ENCODE measurements at places on chromosomes 16 and 17.
A peak's percentile ranks its signal among the peaks of the same experiment; 100 is the strongest.

DNA sequence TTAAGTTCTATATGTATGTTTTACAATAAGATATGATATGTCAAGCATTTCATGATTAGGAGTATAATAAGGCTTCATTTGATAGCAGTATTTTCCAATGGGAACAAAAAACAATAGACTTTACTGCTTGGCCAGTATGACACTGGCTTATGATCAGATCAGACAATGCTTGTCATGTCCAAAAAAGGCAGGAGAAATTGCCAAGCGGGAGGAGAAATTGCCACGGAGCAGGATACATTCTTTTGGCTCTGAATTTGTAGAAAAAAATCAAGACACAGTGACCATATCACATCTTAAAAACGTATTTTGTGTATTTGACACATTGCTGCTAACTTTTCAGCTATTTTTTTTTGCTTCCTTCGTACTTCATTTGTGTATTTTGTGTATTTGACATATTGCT is 404.1 kb downstream of the CNTNAP4 start:
- no peak for DNase-seq

DNA sequence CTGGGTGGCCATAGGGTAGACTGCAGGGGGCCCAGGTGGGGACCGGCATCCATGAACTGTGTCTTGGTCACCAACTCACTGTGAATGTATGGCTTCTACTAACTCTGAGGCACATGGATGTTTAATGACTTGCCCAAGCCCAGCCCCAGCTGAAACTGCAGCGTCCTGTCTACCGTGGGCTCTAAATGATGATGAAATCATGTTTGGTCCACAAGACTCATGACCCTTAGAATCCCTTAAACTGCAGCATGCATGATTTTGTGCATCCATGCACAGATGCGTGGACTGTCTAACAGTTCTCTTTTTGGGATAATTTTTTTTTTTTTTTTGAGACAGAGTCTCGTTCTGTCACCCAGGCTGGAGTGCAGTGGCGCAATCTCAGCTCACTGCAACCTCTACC is 32.4 kb upstream of the CREBBP start:
- DNase-seq: no peak

- no peak for DNase-seq
Observed at GRCh38 chr16:2825906-2826305, 4.2 kb upstream of the ZG16B start.

GRCh38 chr17:39664581-39665561 is at the start of gene TCAP:
TSS of gene TCAP (plus strand) at chr17:39665349. CDS start at chr17:39665360, 11 bp downstream.
- no peak for DNase-seq

DNA sequence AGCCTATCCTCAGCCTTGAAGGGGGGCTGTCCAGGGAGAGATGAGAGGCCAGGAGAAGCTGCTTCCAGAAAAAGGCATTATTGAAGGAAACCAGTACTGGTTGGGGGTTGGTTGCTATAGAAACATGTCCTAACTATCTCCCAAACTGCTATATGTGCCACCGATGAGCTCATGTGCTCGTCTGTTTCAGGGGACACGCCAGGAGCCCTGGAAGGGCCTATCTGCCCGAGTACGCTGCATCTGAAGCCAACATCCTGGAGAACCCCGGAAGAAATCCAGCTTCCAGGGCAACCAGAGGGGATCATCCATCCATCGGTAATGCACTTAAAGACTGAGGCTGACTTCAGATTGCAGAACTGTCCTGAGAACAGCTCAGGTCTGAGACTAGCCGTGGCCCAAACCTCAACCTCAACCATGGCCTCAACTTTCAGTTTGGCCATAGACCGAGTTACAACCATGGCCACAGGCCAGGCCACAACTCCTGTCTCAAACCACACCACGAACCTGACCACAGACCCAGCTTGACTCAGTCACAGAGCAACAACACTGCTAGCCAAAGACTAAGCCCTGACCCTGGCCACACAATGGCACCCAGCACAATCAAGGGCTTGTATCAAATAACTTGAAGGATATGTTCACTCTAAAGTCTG is 10.2 kb downstream of the PITPNM3 start:
- no peak for DNase-seq

DNA sequence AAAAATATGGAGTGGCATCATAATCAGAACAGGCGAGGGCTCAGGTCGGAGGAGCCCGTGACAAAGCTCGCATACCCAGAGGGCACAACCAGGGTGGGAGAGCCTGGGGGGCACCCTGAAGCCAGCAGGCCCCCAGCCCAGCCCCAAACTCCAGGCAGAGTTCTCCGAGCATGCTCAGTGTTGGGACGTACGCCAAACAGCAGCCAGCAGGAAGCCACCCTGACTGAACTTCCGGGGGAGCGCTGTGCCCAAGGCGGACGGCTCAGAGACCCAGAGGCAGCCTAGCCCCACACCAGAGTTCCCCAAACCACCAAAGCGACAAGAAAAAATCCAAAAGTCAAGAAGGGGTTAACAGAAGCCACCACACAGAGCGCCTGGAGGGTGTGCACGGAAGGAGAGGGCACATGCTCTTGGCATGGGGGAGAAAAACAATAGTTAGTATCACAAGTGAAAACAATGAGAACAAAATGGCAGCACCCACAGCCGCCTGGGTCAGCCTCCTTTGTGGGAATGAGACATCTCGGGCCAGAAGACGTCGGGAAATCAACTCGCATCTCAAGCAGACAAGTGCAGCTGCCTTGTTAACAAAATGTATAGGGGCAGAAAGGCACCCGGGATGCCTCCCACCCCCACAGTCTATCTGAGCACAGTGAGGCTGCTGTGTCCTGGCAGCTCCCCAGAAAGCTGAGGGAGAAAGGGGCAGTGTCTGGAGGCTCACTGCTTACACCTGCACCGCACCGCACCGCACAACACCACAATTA is 11.9 kb downstream of the EXOC7 start:
- no peak for DNase-seq

- DNase-seq: no peak
Observed at GRCh38 chr17:77827039-77827438, 131.5 kb upstream of the TNRC6C start.

GRCh38 chr17:77716289-77716926 is 242.1 kb upstream of the TNRC6C start:
- DNase-seq: no peak

- no peak for DNase-seq
Observed at GRCh38 chr17:31453896-31454295, 62.4 kb downstream of the RAB11FIP4 start.

- no peak for DNase-seq
Observed at GRCh38 chr17:11094331-11094730, 146.7 kb upstream of the SHISA6 start.

- no peak for DNase-seq
Observed at GRCh38 chr16:75385507-75386152, 47.7 kb downstream of the CFDP1 start.

DNA sequence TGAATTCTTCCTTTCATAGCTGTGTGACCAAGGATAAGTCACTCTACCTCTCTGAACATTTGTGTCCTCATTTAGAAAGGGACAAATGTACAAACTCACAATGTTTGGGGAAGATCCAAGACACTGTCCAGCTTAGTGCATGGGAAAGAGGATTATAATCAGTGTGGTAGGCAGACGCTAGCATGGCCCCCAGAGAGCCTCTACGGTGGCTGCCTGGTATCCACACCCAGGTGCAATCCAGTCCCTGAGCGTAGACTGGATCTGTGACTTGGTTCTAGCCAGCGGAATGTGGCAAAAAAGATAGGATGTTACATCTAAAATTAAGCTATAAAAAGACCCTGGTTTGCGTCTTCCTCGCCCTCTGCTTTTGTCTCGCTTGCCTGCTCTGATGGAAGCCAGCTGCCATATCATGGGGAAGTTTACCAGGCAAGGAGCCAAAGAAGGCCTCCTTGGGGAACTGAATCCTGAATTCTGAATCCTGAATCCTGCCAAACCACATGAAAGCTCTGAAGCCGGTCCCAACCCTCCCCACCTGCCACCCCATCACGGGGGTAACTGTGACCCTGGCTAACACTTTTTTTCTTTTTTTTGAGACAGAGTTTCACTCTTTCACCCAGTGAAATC is 51.7 kb downstream of the PLXDC1 start:
- no peak for DNase-seq

DNA sequence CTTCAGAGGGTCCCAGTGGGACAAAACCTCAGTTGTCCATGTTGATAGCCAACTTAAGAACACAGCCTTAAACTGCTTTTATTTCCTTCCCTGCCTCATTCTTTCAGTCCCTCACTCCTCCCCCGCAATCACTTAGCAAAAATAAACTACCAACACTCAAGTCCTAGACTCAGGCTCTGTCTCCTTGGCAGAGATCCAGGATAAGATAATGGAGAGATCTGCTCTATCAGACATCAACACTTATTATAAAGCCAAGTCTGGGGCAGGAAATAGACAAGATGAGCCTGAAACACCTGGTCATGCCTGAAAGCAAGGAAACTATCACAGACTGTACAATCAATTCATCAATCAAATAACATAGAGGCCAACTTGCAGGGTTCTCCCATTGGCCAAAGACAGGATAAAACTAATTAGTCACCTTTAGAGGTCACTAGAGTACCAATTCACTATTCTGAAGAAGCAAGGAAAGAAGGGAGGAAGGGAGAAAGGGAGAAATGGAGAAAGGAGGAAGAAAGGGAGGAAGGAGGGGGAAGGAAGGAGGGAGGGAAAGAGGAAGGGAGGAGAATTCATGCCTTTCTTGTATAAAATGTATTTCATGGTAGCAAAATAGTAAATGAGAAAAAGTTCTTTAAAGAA is 15.7 kb downstream of the HYDIN start:
- DNase-seq: peak; percentile 8

GRCh38 chr17:65147955-65148354 is 10.8 kb downstream of the RGS9 start:
- no peak for DNase-seq

- DNase-seq: no peak
Observed at GRCh38 chr17:63700528-63701455, 867 bp upstream of the LIMD2 start.

GRCh38 chr16:86975445-86975844 is 341.7 kb downstream of the C16orf95 start:
- DNase-seq: no peak

GRCh38 chr16:87615621-87616041 is 13.3 kb downstream of the JPH3 start:
- DNase-seq: no peak

GRCh38 chr17:27529230-27529796 is 73.1 kb downstream of the KSR1 start:
- DNase-seq: no peak

DNA sequence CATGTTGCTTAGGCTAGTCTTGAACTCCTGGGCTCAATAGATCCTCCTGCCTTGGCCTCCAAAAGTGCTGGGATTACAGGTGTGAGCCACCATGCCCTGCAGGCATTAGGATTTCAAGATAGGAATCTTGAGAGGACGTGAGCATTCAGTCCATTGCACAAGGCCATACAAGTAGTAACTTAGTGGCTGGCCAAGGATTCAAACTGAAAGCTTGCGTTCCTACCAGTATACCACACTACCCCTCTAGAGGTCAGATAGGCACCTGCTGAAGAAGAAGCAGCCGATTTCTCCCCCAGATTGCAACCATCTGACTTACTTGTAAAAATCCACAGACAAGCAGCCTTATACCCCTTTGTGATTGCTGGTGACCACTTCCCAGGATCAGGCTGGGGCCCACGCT is 80.9 kb downstream of the CACNG3 start:
- DNase-seq: no peak

- DNase-seq: peak; percentile 55
Observed at GRCh38 chr17:75909812-75910274, 5.2 kb upstream of the MRPL38 start.

DNA sequence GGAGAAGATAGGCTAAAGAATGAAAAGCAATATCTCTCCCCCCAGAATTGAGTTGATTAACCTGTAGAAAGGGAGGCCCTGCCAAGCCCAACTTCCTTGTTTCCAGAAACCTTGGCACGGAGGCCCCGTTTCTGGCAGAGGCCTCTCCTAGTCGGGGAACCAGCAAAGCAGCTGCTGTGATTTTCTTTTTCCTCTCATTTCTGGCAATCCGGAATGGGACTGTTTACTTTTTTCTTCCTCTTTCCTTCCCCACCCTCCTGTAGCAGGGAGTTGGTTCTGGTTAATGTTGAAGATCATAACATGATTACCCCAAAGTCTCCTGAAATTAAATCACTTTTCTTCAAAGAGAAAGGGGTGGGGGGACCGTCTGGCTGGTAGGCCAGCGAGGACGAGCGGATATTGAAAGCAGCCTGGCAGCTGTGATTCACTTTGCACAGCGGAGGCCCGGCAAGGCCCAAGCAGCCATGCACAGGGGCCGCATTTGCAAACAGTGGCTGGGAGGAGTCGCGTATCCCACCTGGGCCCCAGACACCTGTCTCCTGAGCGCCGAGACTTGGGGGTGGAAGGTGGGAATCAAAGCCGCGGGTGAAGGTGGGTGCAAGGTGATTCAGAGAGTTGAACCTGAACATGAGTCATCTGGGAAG is 51.5 kb downstream of the NTN1 start:
- DNase-seq: no peak

- DNase-seq: no peak
Observed at GRCh38 chr17:28911411-28912045, 8.6 kb upstream of the DHRS13 start.

DNA sequence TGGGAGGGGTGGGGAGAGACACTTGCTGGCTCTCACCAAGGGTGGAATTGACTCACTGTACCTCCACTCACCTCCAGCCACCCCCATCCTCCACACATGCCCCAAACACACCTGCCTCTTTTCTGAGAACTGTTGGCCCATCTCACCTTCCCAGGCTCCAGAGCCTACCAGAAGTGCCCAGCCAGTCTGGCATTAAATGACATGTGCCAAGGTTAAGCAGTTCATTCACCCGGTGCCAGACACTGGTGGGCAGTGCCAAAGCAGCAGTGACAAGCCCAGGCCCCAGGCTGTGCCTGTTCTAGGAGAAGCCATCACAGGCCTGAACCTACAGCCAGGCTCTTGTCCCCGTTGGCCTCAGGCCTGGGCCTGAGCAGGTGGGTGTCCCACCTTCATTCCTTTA is 11.2 kb downstream of the MVP start:
- DNase-seq: no peak

- DNase-seq: no peak
Observed at GRCh38 chr17:38711792-38712571, 6.9 kb downstream of the MLLT6 start.

DNA sequence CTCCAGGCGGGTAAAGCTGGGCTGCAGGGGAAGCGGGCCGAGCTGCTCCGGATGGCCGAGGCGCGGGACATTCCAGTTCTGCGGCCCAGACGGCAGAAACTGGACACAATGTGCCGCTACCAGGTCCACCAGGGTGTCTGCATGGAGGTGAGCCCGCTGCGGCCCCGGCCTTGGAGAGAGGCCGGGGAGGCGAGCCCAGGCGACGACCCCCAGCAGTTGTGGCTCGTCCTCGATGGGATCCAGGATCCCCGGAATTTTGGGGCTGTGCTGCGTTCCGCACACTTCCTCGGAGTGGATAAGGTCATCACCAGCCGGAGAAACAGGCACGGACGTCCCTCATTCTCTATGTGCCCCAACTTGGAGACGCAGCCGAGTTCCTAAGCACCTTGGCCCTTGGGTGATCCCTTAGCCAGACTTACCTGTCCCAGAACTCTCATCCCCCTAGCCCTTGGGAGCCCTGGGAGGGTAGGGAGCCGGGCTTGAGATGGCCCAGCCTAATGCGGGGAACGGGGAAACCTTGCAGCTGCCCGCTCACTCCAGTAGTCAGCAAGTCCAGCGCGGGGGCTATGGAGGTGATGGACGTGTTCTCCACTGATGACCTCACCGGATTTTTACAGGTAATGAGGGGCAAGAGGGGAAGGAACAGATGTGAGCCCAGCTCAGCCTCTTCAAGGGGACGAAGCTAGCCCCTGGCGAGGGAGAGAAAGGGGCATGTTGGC is 806 bp downstream of the MRM1 start:
- DNase-seq: no peak

Measured in NCI-H187 (cell line).